Left cardiac atrium (tissue), 4 donors: ENCODE measurements at places on chromosomes 4 and X.

- no peak for DNase-seq
Observed at GRCh38 chrX:9576059-9576458, 111.2 kb downstream of the TBL1X start.

DNA sequence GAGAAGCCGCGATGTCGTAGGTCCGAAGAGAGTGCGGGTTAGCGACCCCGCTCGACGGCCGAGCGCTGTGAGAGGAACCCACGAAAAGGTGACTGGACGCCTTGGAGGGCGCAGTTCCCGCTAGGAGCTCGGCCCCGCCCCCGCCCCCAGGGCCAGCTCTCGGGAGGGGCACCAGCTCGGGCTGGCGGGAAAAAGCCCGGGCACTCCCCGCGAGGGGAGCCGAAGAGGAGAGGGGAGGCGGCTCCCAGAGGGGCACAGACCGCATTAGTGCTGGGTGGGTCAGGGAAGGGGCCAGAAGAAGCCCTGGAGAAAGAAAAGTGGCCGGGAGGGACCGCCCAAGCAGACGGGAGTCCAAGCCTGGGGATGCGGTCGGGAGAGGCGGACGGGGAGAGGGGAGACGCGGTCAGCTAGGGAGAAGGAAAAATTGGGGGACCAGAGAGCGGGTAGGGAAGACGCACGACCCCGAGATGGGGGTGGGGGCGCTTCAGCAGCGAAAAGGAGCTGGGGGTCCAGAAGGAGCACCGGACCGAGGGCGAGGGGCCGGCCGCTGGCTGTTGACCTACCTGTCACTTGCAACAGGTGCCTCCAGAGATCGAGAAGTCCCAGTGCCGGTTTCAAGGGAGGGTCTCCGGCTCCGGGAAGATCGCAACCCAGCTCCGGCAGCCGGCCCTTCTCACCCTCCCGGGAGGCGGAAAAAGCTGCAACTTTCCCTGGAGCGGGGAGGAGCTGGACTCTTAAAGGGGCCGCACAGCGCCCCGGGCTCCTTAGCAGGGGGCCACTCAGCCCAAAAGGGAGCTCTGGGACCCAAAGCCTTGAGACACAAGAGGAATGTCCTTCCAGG is at the start of gene SYTL4:
Gene SYTL4 (minus strand): TSS at position 681 of the 841 bp plus-strand sequence. CDS start 30,084 bp downstream, outside the sequence.
- peak; percentile 37 for DNase-seq

GRCh38 chrX:107447642-107448041 is 1.8 kb upstream of the FRMPD3 start:
- DNase-seq: no peak

DNA sequence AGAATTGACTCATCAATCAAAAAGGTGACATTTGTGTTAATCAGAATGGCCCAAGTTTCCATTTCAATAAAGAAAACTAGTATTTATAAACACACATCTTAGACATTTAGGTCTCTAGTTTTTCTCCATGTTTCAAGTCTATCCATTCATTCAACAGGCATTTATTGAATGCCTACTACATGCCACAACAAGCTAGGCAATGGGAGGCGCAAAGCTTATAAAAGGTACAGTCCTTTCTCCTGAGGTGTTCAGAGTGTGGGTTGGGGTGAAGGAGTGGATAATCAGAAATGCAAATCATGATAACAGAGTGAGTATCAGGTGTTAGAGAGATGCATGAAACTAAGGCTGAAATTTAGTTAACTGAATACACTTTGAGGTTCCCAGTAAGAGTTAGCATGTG is 78.0 kb downstream of the HCCS start:
- DNase-seq: no peak

DNA sequence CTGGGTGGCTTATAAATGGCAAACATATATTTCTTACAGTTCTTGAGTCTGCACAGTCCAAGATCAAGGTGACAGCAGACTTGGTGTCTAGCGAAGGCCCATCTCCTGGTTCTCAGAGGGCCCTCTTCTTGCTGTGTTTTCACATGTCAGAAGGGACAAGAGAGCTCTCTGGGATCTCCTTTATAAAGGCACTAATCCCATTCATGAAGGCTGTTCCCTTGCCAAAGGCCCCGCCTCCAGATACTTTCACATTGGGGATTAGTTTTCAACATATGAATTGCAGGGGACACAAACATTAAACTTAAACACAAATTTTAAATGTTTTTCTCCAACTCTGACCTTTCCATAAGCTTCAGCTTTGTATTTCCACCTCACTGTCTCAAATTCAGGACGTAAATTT is 1135.0 kb upstream of the TENM3 start:
- DNase-seq: no peak

GRCh38 chr4:10054571-10055041 is 33.3 kb upstream of the SLC2A9 start:
- DNase-seq: no peak

DNA sequence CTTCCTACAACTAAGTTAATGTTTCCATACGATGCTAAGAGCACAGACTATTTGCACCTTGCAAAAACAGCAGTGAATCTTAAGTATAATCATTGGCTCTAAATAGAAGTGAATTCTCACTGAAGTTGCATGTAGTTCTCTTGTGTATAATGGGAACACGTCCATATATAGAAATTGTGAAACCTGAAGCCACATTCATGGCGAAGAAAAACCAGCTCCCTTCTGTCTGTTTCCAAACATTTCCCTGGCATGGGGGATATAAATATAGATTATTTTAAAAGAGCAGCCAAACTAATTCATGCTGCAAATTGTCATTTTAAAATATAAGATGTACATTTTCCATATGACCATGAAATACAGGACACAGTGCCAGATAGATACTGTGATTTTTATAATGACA is 71.1 kb downstream of the TRAM1L1 start:
- no peak for DNase-seq

GRCh38 chr4:153246446-153247115 is 42.3 kb downstream of the TRIM2 start:
- no peak for DNase-seq

- no peak for DNase-seq
Observed at GRCh38 chr4:186514271-186514950, 41.0 kb downstream of the MTNR1A start.

DNA sequence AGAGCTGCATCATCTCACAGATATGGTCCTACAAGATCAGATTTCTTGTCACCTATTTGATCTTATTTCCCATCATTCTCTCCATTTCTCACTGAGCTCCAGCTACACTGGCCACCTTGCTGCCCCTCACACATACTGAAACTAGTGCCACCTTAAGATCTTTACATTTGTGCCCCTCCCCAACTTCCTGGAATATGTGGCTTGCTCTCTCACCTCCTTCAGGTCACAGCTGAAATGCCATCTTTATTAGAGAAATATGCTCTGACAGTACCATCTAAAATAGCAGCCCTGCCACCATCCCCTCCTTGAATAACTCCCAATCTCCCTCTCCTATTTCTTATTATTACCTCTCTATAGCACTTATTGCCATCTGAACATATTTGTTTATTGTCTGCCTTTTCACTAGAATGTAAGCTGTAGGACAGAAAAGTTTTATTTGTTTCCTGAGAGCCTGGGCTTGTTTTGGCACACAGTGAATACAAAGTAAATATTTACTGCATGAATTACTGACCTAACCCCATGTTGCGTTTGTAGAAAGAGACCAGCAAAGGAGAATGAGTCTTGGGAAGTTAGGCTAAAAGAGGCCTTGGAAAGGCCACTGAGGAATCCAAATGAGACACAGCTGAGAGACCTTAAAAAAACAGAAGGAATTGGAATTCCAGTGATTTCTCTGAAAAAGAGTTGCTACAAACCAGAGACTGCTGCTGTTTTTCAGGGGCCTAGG is 22.7 kb downstream of the DYNLT3 start:
- DNase-seq: no peak

- no peak for DNase-seq
Observed at GRCh38 chr4:13640149-13640940, 12.8 kb upstream of the BOD1L1 start.

DNA sequence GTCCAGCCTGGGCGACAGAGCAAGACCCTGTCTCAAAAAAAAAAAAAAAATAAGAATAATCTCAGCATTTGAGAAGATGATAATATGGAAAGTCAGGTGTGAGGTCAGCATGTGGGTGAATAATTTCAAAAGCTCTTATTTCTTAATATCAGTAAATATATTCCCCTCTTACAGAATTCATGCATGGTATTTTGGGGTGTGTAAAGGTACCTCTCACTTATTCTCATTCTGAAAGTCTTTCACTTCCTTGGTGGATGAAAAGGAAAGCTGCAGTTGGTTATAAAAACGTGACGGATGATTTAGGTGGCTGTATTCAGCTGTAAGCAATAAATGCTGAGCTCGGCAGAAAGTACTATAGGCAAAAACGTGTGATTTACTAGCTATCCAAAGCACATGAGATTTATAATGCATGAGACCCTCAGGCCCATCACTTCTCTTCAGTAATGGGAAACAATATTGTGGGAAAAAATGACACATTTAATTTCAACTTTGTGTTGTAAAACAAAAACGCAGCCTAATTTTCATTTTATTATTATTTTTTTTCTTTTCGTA is 353.2 kb upstream of the MAGEB2 start:
- no peak for DNase-seq

DNA sequence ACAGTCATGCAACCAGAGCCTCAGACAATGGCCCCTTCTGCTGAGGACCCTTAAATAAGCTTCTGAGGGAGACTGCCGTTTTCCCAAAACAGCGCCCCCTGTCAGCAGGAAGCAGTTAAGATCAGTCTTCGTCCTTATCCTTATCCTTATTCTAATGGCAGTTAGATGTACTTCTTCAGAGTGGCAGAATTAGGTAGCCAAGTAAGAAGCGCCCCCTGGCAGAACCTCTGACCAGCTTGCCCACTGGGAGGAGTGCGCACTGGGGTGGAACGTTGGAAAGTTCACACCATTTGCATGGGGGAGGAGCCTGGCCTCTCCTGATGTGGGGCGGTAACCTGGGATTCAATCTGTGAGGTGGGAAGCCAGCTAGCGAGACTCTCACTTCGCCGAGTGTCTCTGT is 133.6 kb upstream of the QRFPR start:
- no peak for DNase-seq

DNA sequence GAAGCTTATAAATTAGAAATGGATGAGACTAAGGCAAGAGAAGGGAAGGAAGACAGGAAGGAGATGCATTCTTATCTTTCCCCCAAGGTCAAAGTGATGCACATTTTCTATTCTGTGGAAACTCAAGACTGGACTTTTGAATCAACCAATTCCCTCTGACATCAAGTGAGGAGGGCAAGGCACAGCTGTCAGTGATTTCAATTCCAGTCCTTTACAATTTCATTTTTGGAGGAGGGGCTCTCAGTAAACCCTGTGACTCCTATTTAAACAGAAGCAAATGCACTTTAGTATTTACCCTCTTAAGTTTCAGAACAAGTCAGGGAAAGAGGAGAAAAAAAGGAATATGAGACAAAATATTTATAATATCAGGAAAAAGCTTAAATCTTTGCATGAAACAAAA is 134.0 kb downstream of the MGST2 start:
- no peak for DNase-seq

GRCh38 chrX:26328608-26329319 is 112.8 kb downstream of the MAGEB5 start:
- no peak for DNase-seq

DNA sequence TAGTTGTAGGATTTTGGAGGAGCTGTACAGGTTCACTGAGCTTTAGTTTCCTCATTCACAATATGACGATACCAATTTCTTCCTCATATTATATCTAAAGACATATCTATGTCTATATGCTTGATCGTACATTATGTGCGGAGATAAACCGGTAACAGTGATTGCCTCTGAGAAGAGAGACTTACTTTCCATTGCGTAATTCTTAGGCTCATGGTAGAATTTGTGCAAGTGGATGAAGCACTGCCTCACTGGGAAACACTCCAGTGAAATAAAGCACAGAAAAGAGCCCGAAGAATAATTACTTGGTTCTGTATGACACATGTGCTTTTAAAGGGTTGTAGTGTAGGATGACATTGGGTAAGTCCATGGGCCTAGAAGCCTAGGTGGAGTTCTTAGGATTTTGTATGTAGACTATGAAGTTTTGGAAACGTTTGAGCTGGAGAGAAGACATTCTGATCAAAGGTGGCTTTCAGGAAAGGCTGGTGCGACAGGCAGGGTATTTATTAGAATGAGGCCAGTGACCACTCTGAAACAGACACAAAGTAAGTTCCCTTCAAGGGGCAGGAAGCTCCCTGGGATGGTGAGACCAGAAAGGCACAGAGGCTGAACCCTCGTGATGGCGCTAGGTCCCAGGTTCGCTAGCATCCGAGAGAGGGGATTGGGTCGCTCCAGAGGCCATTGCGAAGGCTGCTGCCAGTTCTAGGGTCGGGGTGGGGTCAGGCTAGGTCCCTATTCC is 649 bp upstream of the VBP1 start:
- no peak for DNase-seq

DNA sequence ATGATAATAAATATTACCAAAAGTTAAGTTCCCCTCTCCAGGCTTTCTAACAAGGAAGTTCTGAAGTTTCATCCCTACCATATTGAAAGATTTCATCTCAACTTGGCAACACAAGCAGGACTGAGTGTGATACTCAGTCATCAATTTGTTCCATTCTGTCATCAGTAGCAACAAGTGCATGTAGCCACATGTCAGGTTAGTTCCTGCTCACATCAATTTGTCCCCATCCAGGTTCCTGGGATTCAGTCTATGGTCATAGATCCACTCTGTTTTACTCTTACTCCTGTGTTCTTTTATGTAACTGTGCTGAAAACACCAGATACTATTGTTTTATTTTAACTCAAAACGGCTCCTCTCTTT is 22.2 kb downstream of the SMPX start:
- DNase-seq: no peak

DNA sequence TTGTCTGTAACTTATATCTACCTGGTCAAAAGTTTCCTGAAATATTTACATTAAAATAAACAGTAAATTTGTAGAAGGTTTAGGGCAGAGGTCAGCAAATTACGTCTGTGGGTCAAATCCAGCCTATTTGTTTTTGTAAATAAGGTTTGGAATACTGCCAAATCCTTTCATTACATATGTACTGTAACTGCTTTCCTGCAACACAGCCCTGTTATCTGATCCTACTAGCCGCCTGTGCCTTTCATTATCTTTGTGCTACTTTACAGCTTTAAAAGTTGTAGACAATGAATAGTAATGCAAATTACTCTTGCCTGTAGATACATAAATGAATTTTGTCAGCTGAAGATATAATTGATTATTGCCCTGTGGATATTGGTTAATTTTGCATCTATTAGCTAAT is 369.6 kb upstream of the SLC7A11 start:
- no peak for DNase-seq

GRCh38 chr4:108031427-108032083 is 41.9 kb downstream of the HADH start:
- no peak for DNase-seq

GRCh38 chr4:188032170-188032569 is 36.6 kb downstream of the ZFP42 start:
- DNase-seq: no peak

- no peak for DNase-seq
Observed at GRCh38 chrX:17072721-17073230, 126.3 kb downstream of the REPS2 start.

DNA sequence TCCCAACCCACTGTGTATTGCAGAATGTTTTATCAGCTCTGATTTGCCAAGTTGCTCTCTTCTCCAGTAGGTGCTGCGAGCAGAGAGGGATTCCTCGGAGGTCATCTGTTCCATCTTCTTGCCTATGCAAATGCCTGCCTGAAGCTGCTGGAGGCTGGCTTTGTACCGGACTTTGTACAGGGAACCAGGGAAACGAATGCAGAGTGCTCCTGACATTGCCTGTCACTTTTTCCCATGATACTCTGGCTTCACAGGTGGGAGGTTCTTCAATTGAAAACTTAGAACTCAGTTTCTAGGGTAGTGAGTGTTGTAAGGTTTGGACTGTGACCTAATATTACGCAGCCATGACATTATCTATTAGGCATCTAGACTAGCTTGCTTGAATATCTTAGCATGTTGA is 24.9 kb downstream of the AR start:
- DNase-seq: peak; percentile 20

- DNase-seq: no peak
Observed at GRCh38 chr4:76028350-76028765, 5.1 kb upstream of the CXCL10 start.

- no peak for DNase-seq
Observed at GRCh38 chr4:33072298-33073089, 2352.3 kb downstream of the PCDH7 start.
